ENCODE measurements at places on chromosomes 3 and 15.

DNA sequence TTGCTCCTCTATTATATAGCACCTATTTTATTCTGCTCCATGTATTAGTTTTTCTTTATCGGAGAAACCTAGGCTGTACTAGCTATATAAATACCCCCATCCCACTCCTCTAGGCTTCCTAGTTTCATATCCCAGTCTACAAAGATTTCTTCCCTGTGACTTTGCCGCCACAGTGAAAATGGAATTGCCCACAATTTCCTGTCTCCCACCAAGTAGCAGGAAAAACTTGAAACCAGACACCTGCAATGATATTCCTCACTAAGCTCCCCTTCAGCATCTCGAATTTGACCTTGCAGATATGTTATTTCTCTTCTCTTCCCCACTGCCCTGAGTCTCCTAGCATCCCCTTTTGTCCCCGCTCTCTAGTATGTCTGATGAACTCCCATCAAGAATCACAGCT lies 685.8 kb upstream of the CCDC54 start:
- DNase-seq = no peak

- DNase-seq = no peak
Measured at GRCh38 chr3:100789579-100789978, 80.3 kb downstream of the TFG start.

DNA sequence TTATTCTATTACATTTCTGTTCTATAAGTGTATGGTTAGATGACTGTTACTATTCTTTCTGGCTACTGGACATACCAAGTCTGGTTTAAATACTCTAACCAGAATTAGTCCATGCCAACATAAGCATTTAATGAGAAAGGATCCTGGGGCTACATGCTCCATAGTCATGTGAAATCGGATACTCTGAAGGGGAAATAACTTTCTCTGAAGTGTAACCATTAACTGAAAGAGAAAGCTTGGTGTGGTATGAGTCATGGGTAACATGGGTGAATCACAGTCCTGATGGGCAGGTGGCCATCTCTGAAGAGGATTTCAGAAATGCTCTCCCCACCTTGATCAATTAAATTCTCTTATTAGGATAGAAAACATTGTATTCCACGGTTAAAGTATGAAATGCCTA lies 69.4 kb downstream of the FHIT start:
- no peak for DNase-seq

DNA sequence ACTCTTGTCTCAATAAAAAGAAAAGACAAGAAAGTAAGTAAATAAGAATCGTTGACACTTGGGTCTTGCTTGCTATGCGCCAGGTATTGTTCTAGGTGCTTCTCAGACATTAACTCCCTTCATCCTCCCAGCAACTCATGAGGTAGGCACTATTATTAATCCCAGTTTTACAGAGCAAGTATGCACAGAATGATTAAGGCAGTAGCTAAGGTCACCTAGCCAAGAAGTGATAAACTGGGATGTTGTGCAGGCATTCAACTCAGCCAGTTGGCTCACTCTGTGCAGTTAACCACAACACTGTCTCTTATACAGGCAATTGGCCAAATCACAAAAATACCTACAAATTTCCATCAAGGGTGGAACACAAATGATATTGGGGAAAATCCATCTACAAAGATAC lies 1.7 kb upstream of the C3orf33 start:
- DNase-seq = no peak

- DNase-seq = no peak
Measured at GRCh38 chr3:42019144-42019952, 57.4 kb upstream of the ULK4 start.

GRCh38 chr3:109346770-109347295 lies 9.5 kb upstream of the DPPA4 start:
- no peak for DNase-seq

DNA sequence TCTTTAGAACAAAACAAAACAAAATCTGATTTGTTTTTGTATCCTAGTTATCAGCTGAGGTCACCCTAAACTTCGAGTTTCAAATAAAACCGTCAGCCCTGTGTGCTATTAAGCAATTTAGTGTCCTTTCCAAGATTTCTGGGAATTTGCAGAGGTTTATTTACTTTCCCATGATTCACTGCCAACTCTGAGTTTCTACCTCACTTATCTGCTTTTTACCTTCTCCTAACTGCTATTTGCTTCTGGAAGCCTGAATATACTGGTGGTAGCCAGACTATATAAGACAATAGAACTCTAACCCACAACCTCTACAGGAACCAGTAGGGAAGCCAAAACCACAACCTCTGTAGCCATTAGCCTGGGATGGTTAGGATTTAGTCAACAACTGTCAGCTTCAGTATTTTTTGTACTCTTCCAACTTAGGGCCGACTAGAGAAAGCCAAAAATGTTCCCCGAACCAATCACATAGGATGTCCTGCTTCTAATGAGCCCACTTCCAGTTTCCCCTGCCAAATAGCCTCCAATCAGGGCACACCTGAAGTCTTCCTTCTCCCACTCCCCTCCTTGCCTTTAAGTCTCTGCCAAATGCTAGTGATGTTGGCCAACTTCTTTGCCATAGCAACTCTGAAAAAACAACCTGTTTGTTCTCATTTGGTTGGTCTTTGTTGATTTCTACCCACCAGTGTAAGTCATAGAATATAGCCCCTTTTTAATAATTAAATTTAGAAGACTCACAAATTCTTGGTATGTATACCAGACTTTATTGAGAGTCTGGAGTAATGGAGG lies 273.1 kb downstream of the ULK4 start:
- no peak for DNase-seq

DNA sequence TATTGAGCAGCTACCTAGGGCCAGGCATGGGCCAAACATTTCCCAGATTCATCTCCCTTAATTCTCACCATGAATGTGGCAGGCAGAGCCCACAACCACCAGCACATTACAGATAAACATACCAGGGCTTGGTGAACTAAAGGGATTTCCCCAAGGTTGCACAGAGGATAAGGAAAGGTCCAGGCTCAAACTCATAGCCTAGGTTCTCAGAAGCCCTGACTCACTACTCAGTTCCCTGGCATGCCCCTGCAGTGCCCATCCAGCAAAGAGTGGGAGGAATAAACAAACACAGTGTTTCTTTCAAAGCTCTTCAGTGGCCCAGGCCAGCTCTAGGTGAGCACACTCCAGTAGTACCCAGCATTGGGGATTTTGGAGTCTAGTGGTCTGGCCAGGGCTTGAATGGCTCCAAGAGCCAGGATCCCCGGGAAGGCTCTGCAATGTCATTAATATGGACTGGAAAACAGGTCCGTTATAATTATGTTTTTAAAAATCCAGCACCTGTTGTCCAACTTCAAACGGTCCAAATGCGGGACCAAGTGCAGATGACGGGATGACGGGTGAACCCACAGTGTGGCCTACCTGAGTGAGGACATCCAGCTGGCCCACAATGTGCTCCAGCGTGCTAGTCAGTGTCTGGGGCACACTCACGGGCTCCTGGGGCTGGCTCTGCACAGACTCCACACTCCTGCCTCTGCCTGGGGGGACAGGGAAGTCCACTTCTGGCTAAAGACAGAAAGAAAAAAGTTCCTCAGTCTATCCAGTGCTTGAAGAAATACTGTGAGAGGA lies 39.8 kb upstream of the DUSP7 start:
- no peak for DNase-seq

DNA sequence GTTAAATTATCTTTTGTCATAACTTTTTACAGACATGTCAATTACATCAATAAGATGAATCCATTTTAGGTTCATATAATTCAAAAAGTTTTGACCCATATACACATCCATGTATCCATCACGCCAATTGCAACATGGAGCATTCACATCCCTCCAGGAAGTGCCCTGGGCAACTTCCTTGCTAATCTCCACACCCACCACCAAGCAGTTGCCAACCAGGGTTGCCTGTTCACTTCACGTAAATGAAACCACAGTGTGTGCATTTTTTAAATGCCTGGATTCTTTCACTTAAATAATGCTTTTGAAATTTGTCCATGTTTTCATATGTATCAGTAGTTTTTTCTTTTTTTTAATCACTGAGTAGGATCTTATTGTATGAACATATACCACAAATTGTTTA lies 40.7 kb upstream of the LYZL4 start:
- DNase-seq = no peak

- no peak for DNase-seq
Measured at GRCh38 chr3:136720091-136720490, 32.1 kb downstream of the STAG1 start.

DNA sequence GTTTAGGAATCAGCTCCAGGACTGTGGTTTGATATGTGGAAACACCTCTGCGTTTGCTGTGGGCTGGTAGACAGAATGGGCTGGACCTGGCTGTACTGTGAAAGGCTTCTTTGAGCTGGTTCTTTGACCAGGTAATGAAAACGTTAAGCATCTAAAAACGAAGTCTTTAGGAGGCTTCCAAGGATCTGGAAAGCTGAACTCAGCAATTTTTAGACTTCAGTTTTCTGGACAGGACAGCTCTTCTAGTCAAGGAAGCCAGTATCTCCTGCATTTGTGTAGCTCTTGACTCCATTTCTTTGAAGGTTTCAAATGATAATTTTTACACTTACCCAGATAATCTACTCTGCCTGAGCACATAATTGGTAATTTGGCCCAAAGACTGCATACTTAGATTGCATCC lies 25.5 kb downstream of the MAP2K1 start:
- DNase-seq = no peak

DNA sequence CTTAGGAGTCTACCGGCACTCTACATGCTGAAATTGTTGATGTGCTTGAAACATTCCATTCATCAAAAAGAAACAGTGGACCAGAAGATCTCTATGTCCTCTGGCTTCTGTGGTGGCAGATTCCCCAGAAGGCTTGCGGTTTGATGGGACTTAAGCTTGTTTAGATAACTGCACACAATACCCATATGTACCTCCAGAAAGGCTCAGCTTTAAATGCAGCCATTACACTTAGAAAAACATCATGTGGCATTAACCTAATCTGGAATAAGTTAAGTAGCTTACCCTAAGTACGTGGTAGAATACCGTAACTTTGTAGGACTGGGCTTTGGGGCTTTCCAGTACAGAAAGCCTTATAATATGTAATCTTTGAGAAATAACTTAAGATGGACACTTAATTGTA lies 187.3 kb downstream of the RBMS3 start:
- DNase-seq = no peak

GRCh38 chr3:120795017-120795648 lies 52.6 kb downstream of the GTF2E1 start:
- DNase-seq = peak; percentile 73

- DNase-seq = no peak
Measured at GRCh38 chr3:151146731-151147091, 56.3 kb downstream of the GPR171 start.

GRCh38 chr3:120742849-120743365 lies 363 bp downstream of the GTF2E1 start:
- no peak for DNase-seq

GRCh38 chr3:184097556-184097955 lies 692 bp downstream of the HTR3E start:
- no peak for DNase-seq

- DNase-seq = no peak
Measured at GRCh38 chr15:64695561-64695992, 79.8 kb downstream of the RBPMS2 start.

DNA sequence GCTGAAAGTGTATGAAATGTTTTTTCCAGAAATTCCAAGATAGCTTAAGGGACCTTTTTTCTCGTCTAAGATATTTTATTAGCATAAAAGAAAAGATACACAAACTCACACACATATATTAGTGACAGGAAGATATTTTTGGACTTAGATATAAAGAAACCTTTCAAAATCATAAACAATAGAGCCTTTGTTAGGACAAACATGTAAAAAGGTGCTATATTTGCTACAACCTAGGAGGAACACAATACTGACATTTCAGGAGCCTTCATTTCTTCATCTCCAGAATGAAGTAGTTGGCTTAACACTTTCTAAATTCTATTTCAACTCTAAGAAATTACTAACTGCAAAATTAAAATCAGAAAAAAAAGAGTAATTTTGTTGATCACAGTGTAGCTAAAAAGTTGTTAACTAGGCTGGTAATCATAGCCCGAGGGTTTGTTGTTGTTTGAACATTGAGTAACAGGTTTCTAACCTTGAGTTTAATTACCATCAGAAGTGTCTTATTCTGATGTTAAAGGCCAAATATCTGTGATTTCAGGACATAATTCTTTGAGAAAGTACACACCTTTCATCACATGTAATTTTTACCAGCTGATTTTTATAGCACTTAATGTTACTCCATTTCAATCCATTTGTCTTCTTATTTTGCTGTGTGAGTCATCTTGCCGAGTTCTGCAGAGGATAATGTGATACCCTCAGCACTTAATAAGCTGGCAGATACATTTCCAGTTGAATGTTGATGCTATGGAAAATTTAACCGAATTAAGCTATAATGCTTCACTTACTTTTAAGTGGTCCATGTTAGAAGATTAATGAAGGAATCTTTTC lies 97.3 kb downstream of the MBNL1 start:
- DNase-seq = no peak

GRCh38 chr3:43995547-43996378 lies 245.9 kb upstream of the TOPAZ1 start:
- no peak for DNase-seq

DNA sequence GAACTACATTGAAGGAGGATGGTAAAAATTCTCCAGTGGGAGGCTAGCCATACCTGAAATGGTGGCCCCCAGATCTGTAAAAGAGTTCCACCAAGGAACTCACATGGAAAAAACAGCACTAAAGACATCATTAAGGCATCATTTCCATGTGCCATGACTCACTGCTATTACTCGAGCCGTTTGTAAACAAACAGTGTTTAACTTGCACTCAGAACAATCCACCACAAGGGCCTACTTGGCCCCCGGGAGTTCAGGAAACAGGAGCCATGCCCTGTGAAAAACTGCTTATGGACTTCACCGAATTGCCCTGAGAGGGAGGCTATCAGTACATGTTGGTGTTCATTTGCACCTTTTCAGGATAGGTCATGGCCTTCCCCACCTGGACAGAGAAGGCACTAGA lies 18.2 kb downstream of the CCR4 start:
- no peak for DNase-seq

DNA sequence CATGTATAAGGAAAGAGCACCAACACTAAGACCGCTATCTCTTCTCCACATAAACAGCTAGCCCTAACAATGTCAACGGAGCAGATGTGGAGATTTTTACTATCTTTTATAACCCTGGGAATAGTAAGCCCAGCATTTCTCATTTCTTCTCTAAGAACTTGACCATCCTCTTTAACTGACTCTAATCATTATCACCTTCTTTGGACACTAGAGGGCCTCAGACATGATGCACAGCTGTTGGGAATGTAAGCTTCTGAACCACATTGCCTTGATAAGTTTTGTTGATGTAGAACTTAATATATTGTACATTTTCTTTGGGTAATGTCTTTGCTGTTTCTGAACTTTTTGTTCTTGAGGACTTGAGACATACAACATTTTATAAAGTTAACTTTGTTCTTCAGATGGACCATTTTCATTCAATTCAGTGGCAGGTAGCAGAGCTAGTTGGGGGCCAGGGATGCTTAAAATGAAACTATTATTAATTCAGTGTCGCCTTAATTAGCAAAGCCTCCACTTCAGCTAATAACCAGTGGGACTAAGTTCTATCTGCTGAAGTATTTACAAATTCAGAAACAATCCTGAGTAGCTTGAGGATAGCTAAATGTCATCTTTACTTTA lies 9.6 kb upstream of the TAGLN3 start:
- DNase-seq = no peak

All from activated CD4-positive, CD25-positive, alpha-beta regulatory T cell treated with anti-CD3 and anti-CD28 coated beads, Interleukin-2, amount 50 U/mL, for 16 hours (primary cell).